ENCODE measurements at places on chromosomes 6 and 20.

DNA sequence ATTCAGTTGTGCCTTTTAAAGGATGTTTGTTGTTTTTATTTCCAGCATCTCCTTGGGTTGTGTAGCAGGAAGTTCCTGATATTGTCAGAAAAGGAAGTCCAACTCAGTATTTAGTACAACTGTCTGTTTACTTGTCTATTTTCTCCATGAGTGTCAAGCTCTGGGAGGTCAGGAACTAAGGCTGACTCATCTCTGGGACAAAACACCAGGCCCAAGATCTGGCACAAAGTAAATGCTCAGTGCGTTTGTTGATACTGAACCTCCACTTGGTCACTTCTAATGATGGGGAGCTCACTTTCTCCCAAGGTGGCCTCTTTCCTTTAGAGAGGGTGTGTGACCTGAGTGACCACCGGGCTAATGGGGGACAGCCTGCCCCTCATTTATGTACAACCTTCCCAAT lies 12.6 kb upstream of the PIGU start:
- no peak for DNase-seq

- no peak for DNase-seq
Observed at GRCh38 chr6:22884456-22884855, 315.1 kb downstream of the HDGFL1 start.

- no peak for DNase-seq
Observed at GRCh38 chr6:100573166-100573565, 108.4 kb upstream of the SIM1 start.

DNA sequence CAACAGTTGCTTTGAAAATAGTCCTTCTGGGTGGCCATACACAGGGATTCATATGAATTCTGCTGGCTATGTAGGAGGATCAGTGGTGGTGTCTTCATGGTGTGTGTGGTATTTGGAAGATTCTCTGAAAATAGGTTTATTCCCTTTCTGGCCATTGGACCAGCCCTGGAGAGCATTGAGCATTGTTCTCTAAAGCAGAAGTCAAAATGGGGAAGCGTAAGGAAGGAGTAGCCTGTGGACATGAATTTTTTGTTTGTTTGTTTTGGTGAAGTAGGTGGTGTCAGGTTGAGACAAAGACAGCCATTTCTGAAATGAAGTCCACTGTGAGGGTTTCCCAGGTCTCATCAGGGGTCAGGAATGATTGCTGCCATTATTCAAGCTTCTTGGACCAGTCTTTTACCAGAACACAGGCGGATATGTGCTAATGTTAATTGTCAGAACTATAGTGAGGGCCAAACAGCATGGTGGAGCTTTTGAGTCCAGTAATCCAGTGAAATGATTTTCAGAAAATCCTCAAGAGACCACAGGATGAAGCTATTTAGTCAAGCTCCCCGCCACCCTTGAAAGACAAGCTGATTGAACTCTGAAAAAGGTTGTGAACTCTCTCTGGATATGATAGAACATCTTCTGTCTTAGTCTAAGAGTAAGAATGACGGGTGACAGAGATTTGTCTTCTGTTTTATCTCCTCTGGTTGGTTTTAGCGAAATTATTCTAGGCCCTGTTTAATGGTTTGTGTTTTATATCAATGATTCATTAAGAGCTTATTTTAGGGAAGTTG lies 60.0 kb downstream of the DNAH8 start:
- DNase-seq: no peak

DNA sequence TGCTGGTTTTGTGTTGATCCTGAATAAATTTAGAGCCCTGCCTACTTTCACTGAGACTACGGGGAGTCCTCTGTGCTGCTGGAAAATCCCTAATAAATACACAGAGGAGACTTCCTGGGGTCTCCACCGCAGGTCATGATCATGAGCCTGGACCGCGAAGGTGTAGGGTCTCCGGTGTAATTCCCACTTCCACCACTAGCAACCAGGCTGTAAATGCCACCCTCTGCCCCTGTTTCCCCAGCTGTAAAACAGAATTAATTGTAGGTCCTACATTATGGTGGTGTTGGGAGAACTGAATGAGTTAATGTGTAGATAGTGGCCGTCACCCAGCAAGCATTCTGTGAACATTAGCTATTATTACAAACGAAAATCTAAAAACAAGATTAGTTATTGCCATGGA lies 191.6 kb upstream of the THBS2 start:
- DNase-seq: no peak

DNA sequence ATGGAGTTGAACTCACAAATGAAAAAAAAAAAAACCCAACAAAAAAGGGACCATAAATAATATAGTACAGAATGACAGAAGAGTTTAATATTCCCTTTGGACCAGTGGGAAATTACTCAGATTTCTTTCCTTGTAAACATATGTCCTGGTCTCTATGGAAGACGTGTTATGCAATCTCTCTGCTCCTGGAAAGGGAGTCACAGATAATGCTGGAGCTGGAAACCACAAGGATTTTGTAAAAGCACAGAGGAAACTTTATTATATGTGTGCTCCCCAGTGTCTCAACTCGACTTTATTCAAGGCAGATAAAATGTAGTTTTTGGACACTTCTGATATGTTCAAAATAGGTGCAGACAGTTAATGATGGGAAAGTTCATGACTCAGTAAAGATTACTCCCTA lies 88.1 kb upstream of the ZFP64 start:
- DNase-seq: no peak

DNA sequence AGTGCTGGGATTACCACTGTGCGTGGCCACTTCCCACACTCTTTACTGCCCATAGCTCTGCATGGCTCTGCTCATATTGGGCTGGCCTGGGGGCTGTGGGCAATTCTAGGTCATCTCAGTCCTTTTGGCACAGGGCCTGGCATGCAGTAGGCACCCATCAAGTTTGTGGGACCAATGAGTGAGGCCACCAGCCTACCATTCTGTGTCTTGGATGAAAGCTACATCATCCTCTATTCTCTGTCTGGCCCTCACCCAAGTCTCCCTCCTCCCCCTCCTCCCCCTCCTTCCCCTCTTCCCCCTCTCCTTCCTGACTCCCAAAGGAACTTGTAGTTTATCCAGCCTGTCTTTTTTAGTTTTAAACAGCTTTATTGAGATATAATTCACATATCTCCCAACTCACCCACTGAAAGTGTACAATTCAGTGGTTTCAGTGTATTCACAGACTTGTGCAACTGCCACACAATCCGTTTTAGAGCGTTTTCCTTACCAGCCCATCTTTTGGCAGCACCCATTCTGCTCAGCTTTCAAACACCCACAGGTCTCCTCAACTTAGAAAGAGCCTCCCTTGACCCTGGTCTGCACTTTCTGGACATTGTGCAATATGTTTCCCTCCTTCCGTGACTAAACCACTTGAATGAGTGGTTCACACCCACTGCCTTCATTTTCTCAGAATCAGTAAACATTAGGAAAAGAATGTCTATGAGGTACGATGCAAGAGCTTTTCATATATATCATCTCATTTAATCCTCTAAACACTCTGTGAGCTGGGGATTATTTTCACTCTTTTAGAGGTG lies 21.5 kb upstream of the MRPS18A start:
- no peak for DNase-seq

GRCh38 chr6:44580901-44581300 lies 193.4 kb downstream of the CDC5L start:
- DNase-seq: no peak

GRCh38 chr20:14991023-14991422 lies 653.6 kb upstream of the FLRT3 start:
- no peak for DNase-seq

DNA sequence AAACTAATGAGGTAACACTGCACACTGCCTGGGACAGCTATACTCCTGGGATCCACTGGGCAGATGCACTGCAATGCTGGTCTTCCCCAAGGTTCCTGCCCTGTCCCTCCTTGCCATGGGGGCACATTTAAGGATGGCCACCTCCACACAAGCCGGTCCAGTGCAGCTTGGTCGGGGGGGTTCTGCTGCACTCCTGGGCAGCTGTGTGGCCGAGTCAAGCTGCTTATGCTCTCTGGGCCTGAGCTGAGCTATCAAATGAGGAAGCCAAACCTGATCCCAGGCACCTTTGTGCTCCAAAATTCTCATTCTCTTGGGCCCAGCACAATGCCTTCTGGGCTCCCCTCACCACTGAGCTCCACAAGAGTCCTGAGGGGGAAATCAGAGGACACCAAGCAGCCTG lies 37.3 kb downstream of the NINL start:
- no peak for DNase-seq

DNA sequence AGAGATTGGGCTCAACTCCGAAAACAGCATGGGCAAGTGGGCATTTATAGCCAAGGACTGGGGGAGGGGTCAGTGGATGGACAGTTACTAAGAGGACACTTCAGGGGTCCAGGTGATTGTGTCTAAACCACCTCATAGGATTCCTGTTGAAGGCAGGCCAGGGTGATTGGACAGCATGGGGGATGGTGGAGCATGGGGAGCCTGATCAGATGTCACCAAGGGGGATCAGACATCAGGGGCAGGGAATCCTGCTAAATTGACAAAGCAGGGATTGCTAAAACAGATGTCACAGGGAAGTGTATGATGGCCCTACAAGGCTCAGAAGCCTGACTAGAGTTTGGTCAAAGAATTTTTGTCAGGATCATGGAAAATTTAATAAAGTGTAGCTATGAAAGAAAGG lies 2.4 kb upstream of the PYGB start:
- DNase-seq: no peak

DNA sequence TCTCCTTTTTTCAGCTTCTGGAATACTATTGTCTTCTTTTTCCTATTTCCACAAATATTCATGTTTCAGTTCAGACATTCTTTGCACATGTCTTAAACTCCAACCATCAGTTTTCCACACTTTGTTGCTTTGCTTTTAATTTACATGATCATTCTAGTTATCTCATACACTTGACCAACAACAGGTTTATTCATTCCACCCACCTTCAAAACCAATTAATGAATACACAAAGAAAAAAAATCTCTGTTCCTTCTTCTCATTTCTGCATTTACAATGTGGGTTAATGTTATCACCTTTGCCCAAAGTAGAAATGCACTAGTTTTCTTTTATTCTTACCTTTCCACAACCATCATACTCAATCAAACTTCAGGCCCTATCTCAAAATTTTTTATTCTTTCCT lies 216.7 kb downstream of the FRK start:
- DNase-seq: no peak

GRCh38 chr6:110609101-110609500 lies 132.7 kb upstream of the SLC22A16 start:
- DNase-seq: no peak

DNA sequence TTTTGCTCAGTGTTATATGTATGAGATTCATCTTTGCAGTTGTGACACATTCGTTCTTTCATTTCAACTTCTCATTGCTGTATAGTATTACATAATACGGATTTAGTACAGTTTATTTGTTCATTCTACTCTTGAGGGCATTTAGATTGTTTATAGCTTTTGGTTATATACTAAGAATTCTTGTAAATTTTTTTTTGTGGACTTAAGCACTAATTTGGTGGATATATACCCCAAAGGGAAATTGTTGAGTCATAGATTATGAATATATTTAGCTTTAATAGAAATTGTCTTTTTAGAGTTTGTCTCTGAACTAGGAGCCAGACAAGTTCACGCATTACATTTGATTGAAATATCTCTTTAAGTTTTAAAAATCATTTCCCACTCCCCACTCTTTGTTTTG lies 79.6 kb downstream of the DNAH8 start:
- no peak for DNase-seq

DNA sequence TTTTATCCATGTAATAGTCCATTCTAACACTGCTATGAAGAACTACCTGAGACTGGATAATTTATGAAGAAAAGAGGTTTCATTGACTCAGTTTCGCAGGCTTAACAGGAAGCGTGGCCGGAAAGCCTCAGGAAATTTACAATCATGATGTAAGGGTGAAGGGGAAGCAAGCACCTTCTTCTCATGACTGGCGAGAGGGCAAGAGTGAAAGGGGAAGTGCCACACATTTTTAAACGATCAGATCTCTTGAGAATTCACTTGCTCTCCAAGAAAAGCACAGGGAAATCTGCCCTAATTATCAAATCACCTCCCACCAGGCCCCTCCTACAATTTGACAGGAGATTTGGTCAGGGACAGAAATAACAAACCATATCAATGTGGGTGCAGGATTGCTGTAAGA lies 859.7 kb downstream of the EPHA7 start:
- no peak for DNase-seq

- no peak for DNase-seq
Observed at GRCh38 chr6:170030284-170030815, 260.5 kb downstream of the DLL1 start.

GRCh38 chr20:62856931-62857619 lies 4.5 kb downstream of the TCFL5 start:
- no peak for DNase-seq

DNA sequence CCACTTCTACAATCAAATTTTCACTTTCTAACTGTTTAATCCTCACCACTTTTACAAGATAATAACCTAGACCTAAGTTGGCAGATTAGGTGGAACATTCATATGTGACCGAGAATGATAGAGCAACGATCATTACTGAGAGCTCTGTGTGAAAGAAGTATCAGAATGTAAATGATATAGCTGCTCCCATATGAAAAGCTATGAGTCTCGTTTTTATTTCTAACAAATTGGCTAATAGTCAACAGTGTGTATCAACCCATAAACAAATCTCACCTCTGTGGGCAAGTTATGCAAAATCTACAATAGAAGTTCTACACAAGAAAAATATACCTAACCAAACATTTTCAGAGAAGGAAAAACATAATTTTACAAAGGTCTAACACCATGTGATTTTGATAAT lies 3.7 kb downstream of the LGSN start:
- DNase-seq: no peak

DNA sequence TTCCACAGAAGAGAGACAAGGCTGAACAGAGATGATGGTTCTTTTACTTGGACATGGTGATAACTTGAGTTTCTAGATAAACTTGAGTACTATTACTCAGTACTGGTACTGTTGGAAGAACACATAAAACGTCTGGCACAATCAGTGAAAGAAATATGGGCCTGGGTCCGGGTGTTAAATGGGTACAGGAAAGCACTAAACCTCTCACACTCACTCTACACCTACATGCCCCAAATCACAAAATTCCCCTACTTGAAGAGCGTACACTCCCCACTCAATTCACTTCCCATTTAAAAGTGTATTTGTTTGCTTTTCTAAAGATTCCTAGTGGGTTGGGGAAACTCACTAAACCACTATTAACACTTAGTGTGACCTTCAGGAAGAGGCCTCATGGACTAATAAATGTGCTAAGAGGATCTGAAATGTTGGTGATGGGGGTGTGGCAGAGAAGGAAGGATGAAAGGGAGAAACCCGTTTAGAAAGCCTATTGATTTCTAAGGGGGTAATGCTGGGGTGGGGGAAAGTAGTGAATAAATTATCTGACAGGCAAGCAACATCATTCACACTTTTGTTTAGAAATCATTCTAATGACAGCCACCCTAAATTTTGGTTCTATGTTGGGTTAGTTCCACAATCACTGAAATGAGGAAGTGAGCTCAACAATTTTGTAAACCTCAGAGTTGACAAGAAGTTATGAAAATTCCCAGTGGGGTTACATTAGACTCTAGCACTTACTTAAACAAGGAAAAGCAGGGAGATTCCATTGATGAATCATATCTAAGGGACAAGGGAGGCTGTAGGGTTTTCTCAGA lies 222.6 kb upstream of the MARCKS start:
- no peak for DNase-seq

GRCh38 chr20:4261333-4262284 lies 246.3 kb upstream of the RNF24 start:
- no peak for DNase-seq
